ENCODE measurements at places on chromosomes 12 and 14.
A peak's percentile ranks its signal among the peaks of the same experiment; 100 is the strongest.

- no peak for DNase-seq
Observed at GRCh38 chr12:110798461-110798860, 48.3 kb upstream of the CCDC63 start.

DNA sequence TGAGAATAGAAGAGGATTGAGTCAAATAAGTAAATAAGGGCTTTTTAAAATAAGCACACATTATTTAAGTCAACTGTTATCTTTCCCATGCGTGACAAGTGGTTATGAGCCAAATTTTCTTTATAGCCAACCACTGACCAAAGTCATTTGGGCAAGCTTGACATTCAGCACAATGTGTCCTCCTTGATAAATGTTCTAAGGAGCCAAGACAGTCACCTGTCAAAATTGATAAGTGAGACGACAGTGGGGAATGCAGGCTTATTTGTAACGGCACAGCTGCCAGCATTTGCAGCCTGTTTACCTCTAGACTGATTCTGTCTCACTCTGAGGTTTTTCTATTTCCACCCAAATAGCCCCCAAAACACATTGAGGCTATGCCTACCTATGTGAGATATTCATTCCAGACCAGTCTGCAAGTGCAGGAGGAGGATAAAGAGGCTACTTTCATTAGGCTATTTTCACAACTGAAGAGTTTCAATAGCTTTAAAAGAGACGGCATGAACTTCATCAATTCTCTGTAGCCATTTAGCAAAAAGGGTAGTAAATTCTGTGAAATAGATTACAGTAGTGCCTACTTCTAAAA lies 339.5 kb downstream of the PDZRN4 start:
- DNase-seq = no peak

DNA sequence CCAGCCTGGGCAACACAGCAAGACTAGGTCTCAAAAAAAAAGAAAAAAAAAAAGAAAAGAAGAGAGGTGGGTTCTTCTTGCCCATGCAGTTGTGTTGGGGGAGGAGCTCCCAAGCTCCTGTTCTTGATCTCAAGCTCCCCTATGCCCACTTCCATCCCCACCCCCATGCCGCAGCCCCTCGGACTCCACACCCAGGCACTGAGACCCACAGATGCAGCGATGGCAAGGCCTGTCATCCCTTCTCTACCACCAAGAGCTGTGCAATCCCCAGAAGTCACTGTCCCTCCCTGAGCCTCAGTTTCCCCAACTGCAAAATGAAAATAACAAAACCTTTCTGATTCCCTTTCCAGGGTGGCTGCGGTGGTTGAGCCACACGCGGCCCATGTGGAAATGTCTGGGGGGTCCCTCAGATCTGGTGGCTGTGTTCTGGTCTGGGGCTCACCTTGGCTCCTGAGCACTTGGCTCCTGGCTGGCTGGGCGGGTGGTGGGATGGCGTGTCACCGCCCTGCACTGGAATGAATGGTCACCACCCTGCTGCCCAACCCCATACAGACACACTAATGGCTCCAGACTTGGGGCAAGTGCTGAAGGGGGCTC lies 22.6 kb upstream of the KIF26A start:
- DNase-seq = no peak

- peak; percentile 45 for DNase-seq
Observed at GRCh38 chr12:76666290-76666835, 97.6 kb upstream of the ZDHHC17 start.

- DNase-seq = no peak
Observed at GRCh38 chr12:54154681-54155186, 34.1 kb downstream of the SMUG1 start.

GRCh38 chr14:91377700-91378652 lies 39.6 kb downstream of the CCDC88C start:
- no peak for DNase-seq

DNA sequence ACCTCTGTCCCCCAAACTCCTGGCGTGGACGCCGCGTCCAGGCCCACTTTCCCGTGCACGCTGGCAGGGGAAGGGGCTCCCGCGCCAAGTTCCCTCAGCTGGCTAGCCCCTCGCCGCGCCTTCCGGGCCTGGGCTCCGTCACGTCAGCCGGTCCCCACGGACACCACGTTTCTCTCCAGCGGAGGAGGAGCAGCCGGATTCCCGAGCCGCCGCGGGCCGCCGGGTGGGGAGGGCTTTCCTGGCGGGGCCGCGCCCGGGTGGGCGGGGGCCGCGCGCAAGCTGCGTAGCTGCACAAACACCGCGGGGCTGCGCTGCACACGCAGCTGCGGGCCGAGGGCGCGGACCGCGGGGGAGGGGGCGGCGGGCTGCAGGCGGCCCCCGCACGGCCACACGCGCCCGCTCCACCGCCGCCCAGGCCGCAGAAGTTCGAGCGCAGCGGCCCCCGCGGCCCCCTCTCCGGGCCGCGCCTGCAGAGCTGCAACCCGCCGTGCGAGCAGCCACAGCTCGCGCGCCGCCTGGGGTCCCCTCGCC lies 45.1 kb upstream of the PNMA1 start:
- no peak for DNase-seq

- DNase-seq = peak; percentile 20
Observed at GRCh38 chr12:120225200-120225558, 24.3 kb upstream of the RPLP0 start.

DNA sequence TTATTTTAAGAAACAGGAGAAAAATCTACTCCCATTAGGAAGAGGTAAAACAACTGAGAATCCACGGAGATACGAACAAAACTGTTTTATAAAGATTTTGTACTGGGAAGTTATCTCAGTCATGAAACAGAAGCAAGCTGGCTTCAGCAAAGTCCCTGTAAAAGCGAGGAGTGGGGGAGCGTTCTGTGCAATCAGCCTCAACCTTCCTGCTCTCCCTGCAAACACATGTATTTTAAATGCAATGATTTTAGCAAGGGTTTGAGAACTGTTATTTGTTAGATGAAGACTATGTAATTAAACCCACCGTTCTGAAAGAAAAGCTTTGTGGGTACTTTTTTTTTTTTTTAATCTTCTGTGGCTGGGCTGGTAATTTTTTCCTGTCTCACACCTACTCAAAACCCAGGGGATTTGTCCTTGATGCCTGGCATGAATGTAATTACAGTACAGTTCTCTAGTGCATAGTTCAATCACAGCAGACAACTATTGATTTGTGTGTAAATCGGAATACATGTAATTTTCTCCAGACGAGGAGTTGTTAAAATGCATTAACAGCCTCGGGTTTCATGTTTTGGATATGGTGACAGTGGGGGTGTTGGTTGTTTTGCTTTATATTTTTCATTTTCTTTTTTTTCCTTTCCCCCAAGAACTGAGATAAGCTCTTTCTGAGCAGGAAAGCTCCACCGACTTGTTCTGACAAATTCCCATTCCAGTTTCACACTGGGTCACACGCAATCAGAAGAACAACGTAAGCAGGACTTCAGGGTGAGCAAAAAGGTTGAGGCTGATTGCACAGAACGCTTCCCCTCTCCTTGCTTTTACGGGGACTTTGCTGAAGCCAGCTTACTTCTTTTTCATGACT lies 153.6 kb downstream of the PHLDA1 start:
- DNase-seq = peak; percentile 98

- no peak for DNase-seq
Observed at GRCh38 chr12:102379346-102380162, 100.8 kb downstream of the IGF1 start.

DNA sequence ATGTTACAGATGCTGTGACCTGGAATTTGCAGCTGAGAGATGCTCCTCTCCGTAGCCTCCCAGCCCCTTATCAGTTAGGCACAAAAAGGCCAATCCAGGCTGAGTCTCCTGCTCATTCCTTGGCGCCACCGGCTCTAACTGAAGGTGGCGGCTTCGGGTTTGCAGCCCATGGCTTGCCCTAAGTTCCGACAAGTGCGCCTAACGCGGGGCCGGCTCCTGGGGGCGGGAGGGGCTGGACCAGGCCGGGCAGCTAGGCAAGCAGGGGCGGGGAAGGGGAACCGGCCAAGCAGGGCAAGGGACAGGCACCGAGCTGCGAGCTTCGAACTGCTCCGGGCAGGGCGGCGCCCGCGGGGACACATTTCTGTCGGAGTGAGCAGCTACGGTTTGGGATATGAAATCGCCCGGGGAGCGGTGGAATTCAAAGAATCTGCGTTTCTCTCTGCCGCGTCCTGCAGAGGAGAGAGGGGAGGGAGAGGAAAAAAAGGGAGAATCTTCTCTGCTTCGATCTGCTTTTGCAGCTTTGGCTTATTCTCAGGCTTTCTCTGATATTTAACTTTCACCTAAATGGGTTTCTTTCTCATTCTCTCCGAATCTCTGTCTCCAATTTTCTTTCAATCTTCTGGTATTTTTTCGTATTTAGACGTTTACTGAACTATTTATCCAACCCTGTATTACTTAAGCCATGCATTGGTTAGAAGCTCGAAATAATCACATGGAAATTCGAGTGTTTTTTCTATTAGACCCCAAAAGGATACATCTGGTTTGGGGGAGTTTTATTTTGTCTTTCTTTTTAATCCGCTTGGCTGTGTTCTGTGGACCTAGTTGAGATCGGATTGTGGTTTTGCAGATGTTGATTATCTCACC lies 1.6 kb upstream of the HOXC12 start:
- DNase-seq = no peak

DNA sequence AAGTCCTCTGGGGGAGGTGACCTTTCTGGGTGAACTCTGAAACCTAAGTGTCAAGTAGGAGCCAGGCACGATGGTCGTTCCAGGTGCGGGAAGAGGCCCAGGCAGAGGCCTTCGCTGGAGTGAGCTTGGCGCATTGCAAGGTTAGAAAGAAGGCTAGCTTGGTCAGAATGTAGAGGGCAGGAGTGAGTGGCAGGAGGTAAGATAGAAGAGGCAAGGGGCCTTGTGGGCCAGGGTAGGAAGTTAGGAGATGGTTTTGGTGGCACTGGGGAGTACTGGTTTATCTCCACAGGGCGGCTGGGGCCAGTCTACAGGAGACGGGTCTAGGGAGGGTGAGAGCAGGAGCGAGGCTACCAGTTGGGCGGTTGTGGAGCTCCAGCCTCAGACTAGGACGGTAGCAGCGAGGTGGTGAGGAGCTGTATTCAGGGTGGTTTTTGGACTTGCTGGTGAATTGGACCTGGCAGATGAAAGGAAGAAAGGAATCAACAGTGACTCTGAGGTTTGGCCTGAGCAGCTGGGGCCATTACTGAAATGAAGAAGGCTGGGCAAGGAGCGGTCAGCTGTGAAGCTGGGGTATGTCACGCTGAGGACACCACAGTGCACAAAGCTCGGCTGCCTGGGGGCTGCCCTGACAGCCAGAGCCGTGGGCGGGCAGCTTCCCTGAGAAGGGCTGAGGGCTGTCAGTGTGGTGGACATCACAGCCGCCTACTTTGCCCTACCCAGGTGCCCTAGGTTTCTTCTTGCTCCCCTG lies 9.0 kb downstream of the MLXIP start:
- DNase-seq = no peak

DNA sequence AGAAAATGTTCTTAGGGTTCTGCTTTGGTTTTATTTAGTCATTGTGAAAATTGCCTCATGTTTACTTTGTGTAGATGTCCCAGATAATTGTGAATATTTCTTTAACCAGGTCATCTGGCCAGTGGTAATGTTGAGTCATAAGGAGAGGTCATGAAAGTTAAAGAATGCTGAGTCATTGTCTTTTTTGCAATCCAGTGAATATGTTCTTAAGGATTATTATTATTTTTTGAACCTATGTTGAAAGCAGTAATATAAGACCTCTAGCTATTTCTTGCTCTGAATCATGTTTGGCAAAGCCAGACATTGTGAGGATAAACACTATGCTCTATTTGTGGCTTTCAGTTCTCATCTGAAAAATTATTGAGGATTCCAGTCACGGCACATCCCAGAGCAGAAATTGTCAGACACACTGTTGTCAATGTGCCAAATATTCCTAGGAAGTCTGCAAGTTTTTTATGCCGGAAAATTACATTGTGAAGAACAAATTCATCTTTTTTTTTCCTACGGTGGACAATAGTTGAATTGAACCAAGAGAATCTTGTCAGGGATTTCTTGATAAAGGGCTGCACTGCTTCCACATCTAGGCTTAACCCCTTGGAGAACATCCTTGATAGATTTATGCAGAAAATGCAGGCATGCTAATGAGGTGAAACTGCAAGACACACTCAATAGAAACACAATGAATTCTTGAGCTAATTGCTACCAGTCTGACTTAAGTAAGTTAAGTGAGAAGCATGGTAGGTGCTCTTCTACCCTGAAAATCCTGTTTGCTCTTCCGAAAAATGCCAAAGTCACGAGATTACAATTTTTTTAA lies 369.6 kb downstream of the ATP23 start:
- no peak for DNase-seq

- no peak for DNase-seq
Observed at GRCh38 chr12:132708150-132708549, 2.5 kb upstream of the PGAM5 start.

DNA sequence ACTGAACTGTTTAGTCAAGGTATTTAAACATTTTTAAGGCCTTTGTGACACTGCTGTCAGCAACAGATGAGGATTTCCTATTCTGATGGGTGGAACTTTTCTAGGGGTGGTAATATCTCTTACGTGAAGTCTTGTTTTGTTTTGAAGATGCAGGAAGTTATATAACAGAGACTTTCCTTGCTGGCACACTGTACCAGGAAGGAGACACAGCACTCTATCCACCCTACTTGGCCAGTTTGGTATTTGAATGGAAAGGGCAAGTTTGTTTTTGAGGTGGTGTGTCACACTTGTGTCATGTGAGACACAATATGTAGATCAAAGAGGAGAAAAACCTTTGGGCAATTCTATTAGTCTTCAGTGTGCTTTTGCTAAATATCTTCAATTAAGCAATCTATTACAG lies 51.6 kb upstream of the SRP54 start:
- no peak for DNase-seq

- no peak for DNase-seq
Observed at GRCh38 chr12:24075650-24076049, 126.2 kb upstream of the SOX5 start.

GRCh38 chr12:53532021-53532420 lies 24.7 kb upstream of the NPFF start:
- no peak for DNase-seq

DNA sequence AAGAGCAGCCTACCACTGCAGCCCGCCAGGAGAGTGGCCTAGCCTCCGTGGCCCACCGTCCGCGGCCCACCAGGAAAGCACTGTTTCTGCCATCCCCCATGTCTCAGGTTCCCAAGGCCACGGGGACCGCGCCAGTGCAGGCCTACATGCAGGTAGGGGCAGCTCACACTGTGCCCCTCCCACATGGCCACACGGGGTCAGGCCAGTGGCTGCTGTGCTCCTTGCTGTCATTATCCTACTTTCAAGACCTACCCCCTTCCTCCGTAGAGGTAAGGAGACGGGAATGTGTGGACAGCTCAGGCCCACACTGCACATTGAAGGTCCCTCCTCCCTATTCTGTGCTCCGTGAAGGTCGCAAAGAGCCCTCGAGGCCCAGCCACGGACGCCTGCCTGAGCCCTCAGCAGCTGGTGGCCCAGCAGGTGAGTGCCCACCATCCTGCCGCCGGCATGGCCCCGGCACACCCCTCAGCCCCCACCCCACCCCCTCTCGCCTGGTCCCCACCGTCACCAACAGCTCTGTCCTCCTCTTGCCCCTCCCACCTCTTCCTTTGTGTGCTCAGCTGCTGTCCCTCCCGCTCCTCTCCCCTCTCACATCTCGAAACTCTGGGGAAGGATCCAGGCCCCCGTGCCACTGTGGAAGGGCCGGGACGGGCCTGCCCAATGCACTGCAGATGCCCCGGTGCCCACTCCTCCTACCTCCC lies 10.0 kb downstream of the DDX51 start:
- DNase-seq = peak; percentile 71

Data from NCI-H2227 treated with DMSO at 0.1 percent for 48 hours (cell line).